ENCODE measurements at places on chromosomes 3 and 15.

- H3K4me3 ChIP-seq: peak within 1 kb of the TSS; percentile 24
- DNase-seq: peak; percentile 26
- H3K4me1 ChIP-seq: peaks cover 7% of the 10 kb centered on the region
Measured at GRCh38 chr3:99638167-99638948, at the start of gene COL8A1. COL8A1 (plus strand) TSS chr3:99638594; CDS start chr3:99790683, 152,089 bp downstream.

GRCh38 chr3:141876891-141877621 is 613 bp downstream of the ATP1B3 start:
- H3K27me3 ChIP-seq: no peaks in the 10 kb centered on the region
- H3K4me1 ChIP-seq: peaks cover 2% of the 10 kb centered on the region
- DNase-seq: peak; percentile 43
- H3K36me3 ChIP-seq: peaks cover 10% of the 10 kb centered on the region

GRCh38 chr3:129398803-129399144 is 29.7 kb downstream of the EFCAB12 start:
- peaks cover 22% of the 10 kb centered on the region for H3K36me3 ChIP-seq
- H3K27ac ChIP-seq: no peak overlapping the region
- peak overlapping the region; percentile 85 for H3K4me3 ChIP-seq
- no peak for DNase-seq
- H3K4me1 ChIP-seq: peaks cover 3% of the 10 kb centered on the region

DNA sequence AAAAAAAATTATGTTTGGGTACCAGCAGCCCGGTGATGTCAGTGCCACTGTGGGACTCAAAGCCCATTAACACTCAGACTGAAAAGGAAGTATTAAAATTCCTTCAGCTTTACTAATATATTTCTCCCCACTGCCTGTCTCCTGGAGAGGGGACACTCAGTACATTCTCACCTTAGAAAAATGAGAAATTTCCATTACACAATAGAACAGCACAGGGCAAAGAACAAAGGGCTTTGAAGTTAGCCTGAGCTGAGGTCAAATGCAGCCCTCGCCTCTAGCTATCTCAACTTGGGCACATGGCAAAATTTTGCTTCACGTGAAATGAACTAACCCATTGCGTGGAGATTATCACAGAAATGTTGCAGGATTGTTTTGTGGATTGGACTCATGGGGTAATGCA is 80.8 kb downstream of the RARB start:
- no peak for DNase-seq
- no peak overlapping the region for H3K4me3 ChIP-seq
- H3K4me1 ChIP-seq: peaks cover 6% of the 10 kb centered on the region
- no peaks in the 10 kb centered on the region for H3K36me3 ChIP-seq

DNA sequence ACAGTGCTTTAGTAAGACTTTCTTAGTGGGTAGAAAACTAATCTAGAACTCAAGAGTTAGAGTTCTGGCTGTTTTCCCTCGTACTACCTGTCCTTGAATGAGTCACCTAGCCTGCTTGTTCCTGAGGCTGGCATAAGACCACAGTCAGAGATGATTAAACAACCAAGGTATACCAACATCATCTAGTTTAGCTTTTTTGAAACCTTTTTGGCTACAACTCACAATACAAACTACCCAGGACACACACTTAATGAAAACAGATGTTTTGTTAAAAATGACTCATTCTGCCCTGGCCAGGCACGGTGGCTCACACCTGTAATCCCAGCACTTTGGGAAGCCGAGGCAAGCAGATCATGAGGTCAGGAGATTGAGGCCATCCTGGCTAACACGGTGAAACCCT is 4.6 kb downstream of the MCCC1 start:
- H3K27me3 ChIP-seq: no peaks in the 10 kb centered on the region
- H3K36me3 ChIP-seq: peaks cover 39% of the 10 kb centered on the region
- H3K27ac ChIP-seq: no peak overlapping the region
- DNase-seq: no peak
- no peaks in the 10 kb centered on the region for H3K4me1 ChIP-seq

GRCh38 chr3:16467393-16467792 is 46.1 kb downstream of the RFTN1 start:
- H3K36me3 ChIP-seq: no peaks in the 10 kb centered on the region
- DNase-seq: no peak
- no peak overlapping the region for H3K4me3 ChIP-seq
- peaks cover 2% of the 10 kb centered on the region for H3K4me1 ChIP-seq
- no peak overlapping the region for H3K27ac ChIP-seq

DNA sequence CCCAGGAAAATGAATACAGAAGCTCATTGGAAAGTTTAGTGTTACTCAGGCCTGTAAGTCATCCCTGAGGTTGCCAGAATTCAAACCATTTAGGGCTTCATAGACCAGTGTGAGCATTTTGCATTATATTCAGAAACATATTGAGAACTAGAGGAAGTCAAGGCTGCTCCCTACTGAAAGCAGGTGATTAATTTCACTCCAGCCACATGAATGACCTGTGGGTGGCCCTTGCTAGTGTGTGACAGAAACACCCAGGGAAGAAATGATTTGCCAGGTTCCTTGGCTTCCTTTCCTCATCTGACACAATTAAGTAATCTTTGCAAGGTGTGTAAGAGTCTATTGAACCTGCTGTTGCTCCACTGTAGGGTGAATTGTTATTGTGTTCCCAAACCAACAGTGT is 61.8 kb downstream of the GAP43 start:
- H3K27ac ChIP-seq: no peak overlapping the region
- no peaks in the 10 kb centered on the region for H3K36me3 ChIP-seq
- DNase-seq: no peak
- H3K4me3 ChIP-seq: no peak overlapping the region
- H3K4me1 ChIP-seq: no peaks in the 10 kb centered on the region

- no peaks in the 10 kb centered on the region for H3K4me1 ChIP-seq
- no peak overlapping the region for H3K27ac ChIP-seq
- DNase-seq: no peak
- H3K4me3 ChIP-seq: no peak overlapping the region
- H3K36me3 ChIP-seq: no peaks in the 10 kb centered on the region
- H3K27me3 ChIP-seq: no peaks in the 10 kb centered on the region
Measured at GRCh38 chr3:97102641-97103040, 288.2 kb downstream of the EPHA6 start.

DNA sequence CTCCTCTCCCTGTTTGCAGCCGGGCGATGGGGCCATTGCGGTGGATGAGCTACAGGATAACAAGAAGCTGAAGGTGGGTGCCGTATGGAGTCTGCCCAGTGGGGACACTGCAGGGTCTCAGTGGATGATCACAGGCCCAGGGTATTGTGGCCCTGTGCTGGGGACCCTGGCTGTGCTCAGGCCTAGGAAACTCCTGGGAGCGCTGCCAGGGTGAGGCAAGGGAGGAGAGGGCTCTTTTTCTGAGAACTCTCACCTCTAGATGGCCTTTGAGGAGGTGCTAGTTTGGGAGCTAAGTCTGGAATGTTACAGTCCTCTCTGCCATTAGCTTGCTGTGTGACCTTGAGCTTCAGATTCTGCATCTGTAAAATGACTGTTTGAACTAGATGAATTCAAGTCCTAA is 16.4 kb downstream of the SLC24A1 start:
- H3K27ac ChIP-seq: no peak overlapping the region
- no peak overlapping the region for H3K4me3 ChIP-seq
- H3K36me3 ChIP-seq: no peaks in the 10 kb centered on the region
- no peaks in the 10 kb centered on the region for H3K27me3 ChIP-seq

- H3K27ac ChIP-seq: no peak overlapping the region
- no peaks in the 10 kb centered on the region for H3K4me1 ChIP-seq
- H3K36me3 ChIP-seq: no peaks in the 10 kb centered on the region
- DNase-seq: no peak
Measured at GRCh38 chr15:98203872-98204660, 243.6 kb downstream of the ARRDC4 start.

GRCh38 chr3:111965484-111965883 is 13.3 kb upstream of the ABHD10 start:
- no peak overlapping the region for H3K27ac ChIP-seq
- peaks cover 1% of the 10 kb centered on the region for H3K4me1 ChIP-seq
- no peak overlapping the region for H3K4me3 ChIP-seq
- H3K27me3 ChIP-seq: no peaks in the 10 kb centered on the region
- peaks cover 84% of the 10 kb centered on the region for H3K36me3 ChIP-seq
- DNase-seq: no peak

DNA sequence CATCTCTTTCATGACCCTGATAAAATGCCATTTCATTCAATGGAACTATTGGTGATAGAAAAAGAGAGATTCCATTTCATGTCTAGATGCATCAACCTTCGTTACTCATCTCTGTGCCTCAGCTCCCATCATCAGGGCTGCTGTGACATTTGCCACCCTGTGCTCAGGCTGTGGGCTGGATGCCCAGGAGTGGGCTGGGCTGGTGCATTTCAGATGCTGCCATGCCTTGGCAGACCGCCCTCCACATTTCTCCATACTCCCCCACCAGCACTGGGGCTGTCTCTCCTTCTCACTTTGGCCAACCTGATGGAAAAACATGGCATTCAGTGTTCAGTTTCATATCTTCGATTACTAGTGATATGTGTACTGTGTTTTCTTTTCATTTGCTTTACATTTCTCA is 59.1 kb downstream of the DNASE1L3 start:
- H3K36me3 ChIP-seq: peaks cover 35% of the 10 kb centered on the region
- no peak overlapping the region for H3K4me3 ChIP-seq
- H3K27ac ChIP-seq: no peak overlapping the region
- no peak for DNase-seq

DNA sequence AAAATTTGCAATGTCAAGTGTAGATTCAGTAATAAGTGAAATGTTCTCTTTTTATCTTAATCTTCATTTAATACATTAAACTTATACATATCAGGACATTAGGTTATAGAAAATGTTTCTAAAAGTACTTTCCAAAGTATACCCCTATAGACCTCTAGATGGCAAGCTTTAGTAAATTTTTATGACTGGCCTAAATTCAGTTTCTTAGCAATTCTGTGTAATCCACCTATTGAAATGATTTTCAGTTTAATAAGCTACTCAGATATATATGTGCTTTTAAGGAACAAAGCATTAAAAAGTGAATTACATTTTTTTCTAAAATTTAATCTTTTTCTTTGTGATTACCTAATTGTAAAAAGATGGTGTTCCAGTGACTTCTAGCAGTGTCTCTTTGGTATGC is 342.2 kb downstream of the GBE1 start:
- DNase-seq: no peak
- no peaks in the 10 kb centered on the region for H3K4me1 ChIP-seq
- no peak overlapping the region for H3K4me3 ChIP-seq
- H3K36me3 ChIP-seq: no peaks in the 10 kb centered on the region
- H3K27me3 ChIP-seq: no peaks in the 10 kb centered on the region

DNA sequence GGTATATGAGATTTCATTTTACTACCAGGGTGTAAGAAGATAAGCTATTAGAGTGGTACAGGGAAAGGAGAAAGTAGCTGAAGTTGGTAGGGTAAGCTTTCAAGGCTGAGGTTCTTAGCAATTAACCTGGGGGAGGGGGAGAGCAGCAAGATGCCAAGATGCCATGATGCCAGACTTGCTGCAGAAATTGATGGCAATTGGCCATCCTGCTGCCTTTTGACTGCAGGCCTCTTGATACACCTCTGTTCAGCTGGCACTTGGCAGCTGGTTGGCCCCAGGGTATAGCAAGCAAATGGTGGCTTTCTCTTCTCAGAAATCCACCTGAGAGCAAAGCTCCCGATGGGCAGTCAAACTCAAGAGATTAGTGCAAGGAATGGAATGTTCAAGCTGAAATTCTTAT is 21.4 kb upstream of the DPH6 start:
- DNase-seq: no peak
- H3K27me3 ChIP-seq: no peaks in the 10 kb centered on the region
- H3K4me1 ChIP-seq: no peaks in the 10 kb centered on the region
- no peak overlapping the region for H3K27ac ChIP-seq
- no peaks in the 10 kb centered on the region for H3K36me3 ChIP-seq

GRCh38 chr3:157300094-157300493 is 136.6 kb upstream of the PTX3 start:
- H3K4me3 ChIP-seq: no peak overlapping the region
- H3K36me3 ChIP-seq: no peaks in the 10 kb centered on the region
- no peaks in the 10 kb centered on the region for H3K27me3 ChIP-seq

DNA sequence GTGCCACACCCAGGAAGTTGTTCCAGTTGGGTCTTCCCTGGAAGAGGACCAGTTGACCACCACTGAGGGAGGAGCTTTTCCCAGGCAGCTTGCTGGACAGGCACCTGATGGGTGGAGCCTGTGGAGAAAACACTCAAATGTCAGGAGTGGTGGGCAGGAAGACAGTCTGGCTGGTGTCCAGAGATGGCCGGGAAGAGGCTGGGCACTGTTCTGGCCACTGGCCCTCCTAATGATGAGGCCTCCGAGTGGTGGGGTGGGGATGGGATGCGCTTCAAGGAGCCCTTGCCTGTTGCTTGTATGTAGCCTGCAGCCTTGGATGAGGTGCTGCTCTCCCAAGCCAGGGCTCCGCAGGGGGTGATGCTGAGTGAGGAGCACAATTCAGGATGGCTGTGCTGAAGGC is 12.3 kb downstream of the PLEKHO2 start:
- H3K4me3 ChIP-seq: no peak overlapping the region
- no peaks in the 10 kb centered on the region for H3K27me3 ChIP-seq
- peaks cover 12% of the 10 kb centered on the region for H3K4me1 ChIP-seq
- no peak overlapping the region for H3K27ac ChIP-seq

GRCh38 chr3:56456117-56456516 is 12.2 kb downstream of the ERC2 start:
- H3K27ac ChIP-seq: no peak overlapping the region
- no peaks in the 10 kb centered on the region for H3K36me3 ChIP-seq
- no peaks in the 10 kb centered on the region for H3K27me3 ChIP-seq

DNA sequence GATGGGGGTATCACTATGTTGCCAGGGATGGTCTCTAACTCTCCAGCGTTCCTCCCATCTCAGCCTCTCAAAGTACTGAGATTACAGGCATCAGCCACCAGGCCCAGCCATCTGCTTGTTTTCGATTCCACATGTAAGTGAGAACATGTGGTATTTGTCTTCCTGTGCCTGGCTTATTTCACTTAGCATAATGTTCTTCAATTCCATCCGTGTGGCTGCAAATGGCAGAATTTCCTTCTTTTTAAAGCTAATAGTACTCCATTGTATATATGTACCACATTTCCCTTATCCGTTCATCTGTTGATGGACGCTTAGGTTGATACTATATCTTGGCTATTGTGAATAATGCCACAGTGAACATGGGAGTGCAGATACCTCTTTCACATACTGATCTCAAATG is 70.6 kb downstream of the ASB7 start:
- no peak overlapping the region for H3K27ac ChIP-seq
- no peak for DNase-seq
- H3K4me1 ChIP-seq: no peaks in the 10 kb centered on the region
- H3K4me3 ChIP-seq: no peak overlapping the region

DNA sequence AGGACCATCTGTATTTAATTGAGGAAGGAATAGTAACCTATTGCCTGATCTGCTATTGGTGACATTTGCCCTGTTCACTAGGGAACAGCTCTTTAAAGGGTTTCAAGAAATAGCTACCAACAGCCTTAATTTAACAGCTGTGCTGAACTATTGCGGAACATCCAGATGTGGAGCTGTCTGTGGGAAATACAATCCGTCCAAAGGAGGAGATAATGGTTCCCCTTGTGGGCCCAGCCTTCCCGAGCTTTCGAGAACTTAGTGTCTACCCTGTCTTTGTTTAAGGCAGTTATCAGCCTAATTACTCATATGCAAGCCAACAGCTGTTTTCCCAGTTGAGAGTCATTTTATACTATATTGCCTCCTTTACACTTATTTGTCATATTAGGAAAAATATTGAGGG is 398.6 kb downstream of the WDR72 start:
- H3K27ac ChIP-seq: no peak overlapping the region
- H3K27me3 ChIP-seq: no peaks in the 10 kb centered on the region
- H3K4me3 ChIP-seq: no peak overlapping the region
